ENCODE measurements at places on chromosomes 12 and 14.

DNA sequence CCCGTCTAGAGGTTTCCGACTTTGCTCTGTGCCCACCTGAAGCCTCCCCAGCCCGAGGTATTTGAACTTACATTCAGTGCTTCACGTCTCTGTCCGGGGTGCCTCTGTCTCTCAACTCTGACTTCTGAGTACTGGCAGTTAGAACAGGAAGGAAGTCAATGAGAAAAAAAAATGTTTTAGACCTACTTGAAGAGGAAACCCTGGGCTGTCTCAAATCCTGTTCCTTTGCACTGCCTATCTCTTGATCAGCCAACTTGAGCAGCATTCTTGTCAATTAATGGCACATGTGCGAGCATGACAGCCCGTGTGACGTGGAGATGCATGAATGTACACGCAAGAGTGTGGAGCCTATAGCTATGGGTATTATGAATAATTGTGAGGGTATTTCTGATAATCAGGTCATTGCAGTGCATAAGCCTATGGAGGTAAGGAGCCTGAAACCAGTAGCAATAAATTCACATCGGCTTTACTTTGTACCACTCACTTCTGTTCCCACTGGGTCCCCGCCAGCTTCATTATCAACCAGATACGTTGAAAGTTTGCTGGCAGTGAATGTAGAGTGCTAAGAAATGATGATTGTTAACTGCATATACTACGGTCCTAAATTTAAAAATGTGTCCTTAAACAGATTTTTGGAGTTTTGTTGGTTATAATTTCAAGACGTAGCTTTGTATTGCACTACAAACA is at the start of gene ARHGDIB:
ARHGDIB (minus strand) TSS at position 136 of the 687 bp plus-strand sequence. CDS start 10,889 bp downstream, outside the sequence.
- no peak for DNase-seq

DNA sequence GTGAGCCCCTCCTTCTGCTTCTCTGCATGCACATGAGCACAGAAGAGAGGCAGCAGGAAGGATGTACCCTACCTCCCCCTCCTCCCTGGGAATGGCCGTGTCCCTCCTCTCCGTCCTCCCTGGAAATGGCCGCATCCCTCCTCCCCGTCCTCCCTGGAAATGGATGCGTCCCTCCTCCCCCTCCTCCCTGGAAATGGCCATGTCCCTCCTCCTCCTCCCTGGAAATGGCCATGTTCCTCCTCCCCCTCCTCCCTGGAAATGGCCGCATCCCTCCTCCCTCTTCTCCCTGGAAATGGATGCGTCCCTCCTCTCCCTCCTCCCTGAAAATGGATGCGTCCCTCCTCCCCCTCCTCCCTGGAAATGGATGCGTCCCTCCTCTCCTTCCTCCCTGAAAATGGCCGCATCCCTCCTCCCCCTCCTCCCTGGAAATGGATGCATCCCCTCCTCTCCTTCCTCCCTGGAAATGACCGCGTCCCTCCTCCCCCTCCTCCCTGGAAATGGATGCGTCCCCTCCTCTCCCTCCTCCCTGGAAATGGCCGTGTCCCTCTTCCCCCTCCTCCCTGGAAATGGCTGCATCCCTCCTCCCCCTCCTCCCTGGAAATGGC is 428.6 kb downstream of the AACS start:
- DNase-seq: no peak

DNA sequence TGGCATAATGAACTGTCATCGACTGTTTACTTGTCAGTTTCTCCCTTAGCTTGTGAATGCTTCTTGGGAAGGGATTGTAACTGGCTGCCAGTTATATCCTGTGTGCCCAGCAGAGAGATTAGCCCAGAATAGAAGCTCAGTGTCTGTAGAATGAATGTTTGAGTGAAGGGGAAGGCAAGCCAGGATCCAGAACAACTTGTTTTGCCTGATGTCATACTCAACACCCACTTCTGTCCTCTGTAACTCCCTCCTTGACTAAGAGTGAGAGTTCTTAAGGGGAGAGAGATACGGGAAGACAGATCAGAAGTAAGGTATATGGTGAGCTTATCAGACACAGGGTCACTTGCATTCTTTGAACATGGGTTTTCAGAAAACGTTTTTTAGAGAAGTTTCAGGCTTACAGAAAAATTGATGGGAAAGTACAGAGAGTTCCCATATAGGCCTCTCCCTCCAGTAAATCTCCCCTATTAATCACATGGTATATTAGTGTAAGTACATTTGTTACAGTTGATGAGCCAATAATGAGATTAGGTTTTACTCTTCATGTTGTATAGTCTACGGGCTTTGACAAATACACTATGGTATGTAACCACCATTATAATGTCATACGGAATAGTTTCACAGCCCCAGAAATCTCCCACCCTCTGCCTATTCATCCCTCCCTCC is 5.6 kb upstream of the SPPL3 start:
- no peak for DNase-seq

DNA sequence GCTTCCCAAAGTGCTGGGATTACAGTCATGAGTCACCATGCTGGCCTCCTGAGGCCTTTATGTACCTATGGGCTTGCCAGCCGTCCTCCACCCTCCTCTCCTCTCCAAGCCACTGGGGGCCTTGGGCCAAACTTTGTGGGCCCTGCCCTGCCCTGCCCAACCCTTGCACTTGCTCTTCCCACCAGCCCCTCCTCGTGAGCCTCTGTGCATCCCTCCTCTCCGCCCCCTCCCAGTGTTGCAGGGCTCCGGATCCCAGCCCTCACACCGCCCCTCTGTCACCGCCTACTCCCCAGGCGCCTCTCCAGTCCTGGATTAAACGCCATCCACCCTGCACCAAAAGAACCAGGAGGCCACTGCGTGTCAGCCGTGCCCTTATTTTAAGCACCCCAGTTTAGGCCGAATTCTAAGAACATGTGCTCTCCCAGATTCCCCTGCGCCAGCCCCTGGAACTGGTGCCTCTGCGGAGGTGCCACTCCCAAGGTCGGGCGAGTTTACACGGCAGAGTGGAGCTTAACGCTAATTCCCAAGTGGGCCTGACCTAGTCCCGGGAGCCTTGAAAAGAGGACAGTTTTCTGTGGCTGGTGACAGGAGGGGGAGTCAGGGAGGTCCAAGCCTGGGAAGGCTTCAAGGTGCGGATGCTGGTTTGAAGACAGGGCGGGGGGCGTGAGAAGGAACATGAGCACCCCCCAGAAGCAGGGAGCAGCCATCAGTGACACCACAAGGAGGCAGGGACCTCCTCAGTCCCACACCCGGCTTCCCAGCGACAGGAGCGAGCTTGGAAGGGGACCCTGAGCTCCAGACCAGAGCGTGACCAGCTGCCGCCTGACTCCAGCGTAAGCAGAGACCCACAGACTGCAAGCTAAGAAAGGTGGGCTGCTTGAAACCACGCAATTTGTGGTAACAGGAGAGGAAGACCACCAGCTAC is 21.2 kb upstream of the CDCA4 start:
- no peak for DNase-seq

- no peak for DNase-seq
Measured at GRCh38 chr12:44523828-44524227, 352.3 kb downstream of the NELL2 start.

GRCh38 chr12:22656831-22657230 is 31.9 kb downstream of the ETNK1 start:
- no peak for DNase-seq

GRCh38 chr14:95765051-95765450 is 51.1 kb upstream of the TCL1A start:
- DNase-seq: no peak

GRCh38 chr12:52312086-52312485 is 9.1 kb downstream of the KRT83 start:
- DNase-seq: no peak

DNA sequence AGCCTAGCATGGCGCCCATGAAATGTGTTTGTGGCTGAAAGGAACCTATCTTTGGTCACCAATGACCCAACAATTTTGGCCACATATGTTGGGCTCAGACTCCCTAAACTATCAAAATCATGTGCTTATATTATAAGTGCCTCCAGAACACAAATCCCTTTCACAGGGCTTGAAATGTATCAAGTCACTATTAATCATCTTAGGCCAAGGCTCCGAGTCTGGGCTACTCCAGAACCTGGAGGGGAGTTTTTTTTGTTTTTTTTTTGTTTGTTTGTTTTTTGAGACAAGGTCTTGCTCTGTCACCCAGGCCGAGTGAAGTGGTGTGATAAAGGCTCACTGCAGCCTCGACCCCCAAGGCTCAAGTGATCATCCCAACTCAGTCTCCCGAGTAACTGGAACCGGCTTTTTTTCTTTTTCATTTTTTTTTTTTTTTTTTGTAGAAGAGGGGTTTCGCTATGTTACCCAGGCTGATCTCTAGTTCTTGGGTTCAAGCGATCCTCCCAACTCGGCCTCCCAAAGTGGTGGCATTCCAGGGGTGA is 989 bp upstream of the DRAM1 start:
- DNase-seq: no peak

- no peak for DNase-seq
Measured at GRCh38 chr14:94368956-94369355, 19.4 kb downstream of the SERPINA1 start.

DNA sequence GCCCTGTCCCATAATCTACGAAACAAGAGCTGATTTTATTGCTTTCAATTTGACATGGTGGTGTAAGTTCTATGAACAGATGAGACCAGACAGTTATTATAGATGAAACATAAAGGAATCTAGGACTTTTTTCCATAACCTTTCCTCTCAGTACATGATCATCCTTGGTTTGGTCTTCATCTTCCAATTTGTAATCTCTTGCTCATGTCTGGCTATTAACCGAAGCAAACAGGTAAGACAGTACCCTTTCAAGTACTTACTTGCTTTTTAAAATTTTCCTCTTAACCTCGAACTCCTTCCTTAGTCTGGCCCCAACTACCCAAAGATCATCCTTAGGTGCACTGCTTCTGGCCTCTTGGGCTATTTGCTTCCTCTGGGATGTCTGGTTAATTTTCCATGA is 1.2 kb downstream of the TSPAN31 start:
- no peak for DNase-seq

DNA sequence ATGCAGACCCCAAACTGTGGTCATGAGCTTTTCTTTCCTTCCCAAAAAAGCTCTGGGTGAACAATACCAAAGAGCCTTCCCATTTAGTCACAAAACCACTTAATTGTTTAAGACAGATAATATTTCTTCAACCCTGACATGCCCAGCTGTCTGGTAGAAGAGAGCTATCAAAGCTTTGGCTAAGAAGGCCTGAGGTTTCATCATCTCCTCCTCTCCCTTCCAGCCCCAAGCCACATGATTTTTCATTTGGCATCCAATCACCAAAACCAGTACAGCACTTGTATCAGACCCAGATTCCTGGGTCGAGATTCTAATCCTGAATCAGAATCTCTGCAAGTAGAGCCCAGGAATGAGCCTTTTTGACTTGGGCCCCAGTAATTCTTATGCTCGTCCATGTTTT is 199.6 kb upstream of the TMEM260 start:
- DNase-seq: no peak

- no peak for DNase-seq
Measured at GRCh38 chr12:88248606-88249005, 106.5 kb downstream of the TMTC3 start.

- no peak for DNase-seq
Measured at GRCh38 chr12:90355711-90356355, 599.1 kb downstream of the CCER1 start.

GRCh38 chr12:56676851-56677580 is 11.1 kb downstream of the PTGES3 start:
- no peak for DNase-seq

DNA sequence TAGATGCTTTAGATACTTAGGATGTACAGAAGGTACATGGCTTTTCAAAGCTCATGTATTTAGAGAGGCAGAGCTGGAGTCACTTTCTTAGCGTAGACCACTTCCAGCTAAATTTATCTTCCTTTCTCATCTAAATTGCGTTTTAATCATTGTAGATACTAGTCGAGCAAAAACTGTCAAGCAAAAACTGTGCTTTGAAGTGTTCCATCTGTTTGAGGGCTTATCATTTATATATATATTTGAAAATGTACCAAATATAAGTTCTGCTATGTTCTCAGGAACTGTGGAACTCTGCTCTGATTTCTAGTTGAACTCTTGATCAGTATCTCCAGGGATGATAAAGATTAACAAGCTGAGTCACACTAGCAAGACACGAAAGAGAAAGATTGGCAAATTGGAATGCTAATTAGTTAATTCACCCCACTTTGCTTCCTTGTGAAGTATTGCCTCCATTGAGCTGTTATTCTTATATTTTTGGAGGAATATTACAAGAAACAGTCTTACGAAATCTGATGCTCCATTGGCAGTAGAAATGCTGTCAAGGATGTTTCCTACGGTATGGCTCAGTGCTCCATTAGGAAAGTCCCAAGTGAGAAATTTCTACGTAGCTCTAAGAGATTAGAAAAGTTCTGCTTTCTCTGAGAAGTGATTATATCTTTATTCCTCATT is 310.7 kb downstream of the AEBP2 start:
- DNase-seq: no peak

GRCh38 chr12:121830134-121830533 is 26.3 kb downstream of the SETD1B start:
- DNase-seq: no peak

- DNase-seq: no peak
Measured at GRCh38 chr14:31968956-31969698, 108.0 kb upstream of the ARHGAP5 start.

DNA sequence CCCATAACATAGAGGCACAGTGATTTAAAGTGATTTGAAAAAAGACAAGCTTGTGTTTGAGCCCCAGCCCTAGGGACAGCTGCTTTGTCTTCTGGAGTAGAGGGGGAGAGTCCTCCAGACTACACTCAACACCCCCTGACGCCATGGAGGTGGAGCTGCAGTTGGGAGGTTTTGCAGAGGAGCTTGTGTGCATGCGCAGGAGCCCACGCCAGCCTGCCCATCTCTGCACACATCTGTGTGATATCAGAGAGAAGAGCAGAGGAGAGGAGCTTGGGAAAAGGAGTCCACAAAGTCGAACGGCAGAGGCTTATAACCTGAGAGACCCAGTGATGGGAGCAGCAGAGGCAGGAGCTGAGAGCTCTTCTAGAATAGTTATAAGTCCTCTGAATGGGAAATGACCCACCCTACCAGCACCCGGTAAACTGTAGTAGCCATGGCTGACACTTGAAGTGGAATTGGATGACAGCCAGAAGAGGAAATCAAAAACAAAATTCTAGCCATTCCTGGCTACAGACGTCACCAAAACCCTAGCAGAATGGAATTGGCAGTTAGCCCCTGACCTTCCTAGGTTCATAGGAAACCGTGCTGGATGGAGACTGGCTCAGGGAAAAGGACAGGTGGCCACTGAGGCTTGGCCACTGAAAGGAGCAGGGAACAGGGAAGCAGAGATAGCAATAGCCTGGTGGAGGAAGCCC is 185.1 kb upstream of the VASH1 start:
- no peak for DNase-seq

GRCh38 chr12:103144278-103144677 is 186.8 kb downstream of the ASCL1 start:
- no peak for DNase-seq

Measured in neural crest cell (in vitro differentiated cells).